ENCODE measurements at places on chromosomes 5 and 9.

DNA sequence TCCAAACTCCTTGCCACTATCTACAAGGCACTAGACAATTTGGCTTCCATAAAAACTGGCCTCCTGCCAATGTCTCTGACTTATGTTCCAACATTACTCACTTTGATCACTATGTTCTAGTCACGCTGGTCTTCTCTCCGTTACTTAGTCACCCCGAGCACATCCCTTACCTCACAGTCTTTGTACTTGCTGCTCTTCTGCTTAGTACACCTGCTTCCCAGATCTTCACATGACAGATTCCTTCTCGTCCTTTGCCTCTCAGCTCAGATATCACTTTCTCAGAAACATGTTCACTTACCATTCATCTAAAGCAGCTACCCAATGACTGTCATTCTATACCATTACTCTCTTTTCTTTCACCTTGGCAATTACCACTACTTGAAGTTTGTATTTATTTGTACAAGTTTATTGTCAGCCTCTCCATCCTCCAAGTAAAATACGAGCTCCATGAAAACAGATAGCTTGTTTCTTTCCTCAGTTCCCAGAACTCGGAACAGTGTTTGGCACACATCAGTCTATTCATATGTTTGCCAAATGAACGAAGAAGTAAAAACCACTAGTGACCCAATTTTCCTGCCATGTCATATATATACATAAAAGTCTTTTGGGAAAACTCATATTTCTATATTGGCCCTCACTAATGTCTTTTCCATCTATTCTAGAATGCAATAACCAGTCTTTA lies 5.9 kb upstream of the SLC22A5 start:
- no peaks in the 10 kb centered on the region for H3K4me1 ChIP-seq
- H3K36me3 ChIP-seq, result no peaks in the 10 kb centered on the region
- H3K4me3 ChIP-seq, result no peak overlapping the region
- no peaks in the 10 kb centered on the region for H3K27me3 ChIP-seq
- no peak overlapping the region for H3K27ac ChIP-seq

GRCh38 chr5:130541617-130542221 lies 623.3 kb downstream of the HINT1 start:
- no peaks in the 10 kb centered on the region for H3K4me1 ChIP-seq
- H3K36me3 ChIP-seq, result no peaks in the 10 kb centered on the region
- H3K4me3 ChIP-seq, result no peak overlapping the region
- no peaks in the 10 kb centered on the region for H3K27me3 ChIP-seq
- no peak overlapping the region for H3K27ac ChIP-seq

GRCh38 chr5:61389609-61390008 lies 57.6 kb downstream of the ZSWIM6 start:
- H3K4me3 ChIP-seq, result no peak overlapping the region
- H3K36me3 ChIP-seq, result no peaks in the 10 kb centered on the region
- no peak for DNase-seq
- H3K27ac ChIP-seq, result no peak overlapping the region
- no peaks in the 10 kb centered on the region for H3K27me3 ChIP-seq
- H3K4me1 ChIP-seq, result no peaks in the 10 kb centered on the region

GRCh38 chr9:82810915-82811314 lies 252.0 kb downstream of the RASEF start:
- no peak overlapping the region for H3K4me3 ChIP-seq
- DNase-seq, result no peak
- H3K4me1 ChIP-seq, result no peaks in the 10 kb centered on the region
- H3K36me3 ChIP-seq, result no peaks in the 10 kb centered on the region

GRCh38 chr5:127647361-127647958 lies 1.4 kb upstream of the CTXN3 start:
- H3K4me1 ChIP-seq, result no peaks in the 10 kb centered on the region
- no peaks in the 10 kb centered on the region for H3K27me3 ChIP-seq
- no peak overlapping the region for H3K4me3 ChIP-seq
- DNase-seq, result no peak
- H3K27ac ChIP-seq, result no peak overlapping the region

DNA sequence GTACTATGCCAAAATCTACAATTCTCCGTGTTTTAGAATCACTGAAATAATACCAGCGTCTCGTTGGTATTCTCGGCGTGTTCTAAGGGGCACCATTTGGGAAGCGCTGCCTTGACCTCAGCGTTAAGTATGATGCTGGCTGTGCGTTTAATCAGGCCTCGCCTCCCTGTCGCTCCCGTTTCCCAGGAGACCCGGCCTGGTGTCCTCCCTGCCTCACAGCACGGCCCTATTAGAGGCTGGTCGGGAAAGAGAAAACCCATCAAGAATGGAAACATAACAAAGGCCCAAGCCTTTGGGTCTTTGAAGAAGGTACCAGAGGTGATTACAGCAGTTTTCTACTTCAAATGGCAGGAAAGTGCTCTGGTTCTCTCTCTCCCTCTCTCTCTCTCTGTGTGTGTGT lies 30.0 kb downstream of the GFPT2 start:
- no peaks in the 10 kb centered on the region for H3K36me3 ChIP-seq
- H3K4me3 ChIP-seq, result no peak overlapping the region
- H3K27me3 ChIP-seq, result no peaks in the 10 kb centered on the region
- no peak overlapping the region for H3K27ac ChIP-seq

DNA sequence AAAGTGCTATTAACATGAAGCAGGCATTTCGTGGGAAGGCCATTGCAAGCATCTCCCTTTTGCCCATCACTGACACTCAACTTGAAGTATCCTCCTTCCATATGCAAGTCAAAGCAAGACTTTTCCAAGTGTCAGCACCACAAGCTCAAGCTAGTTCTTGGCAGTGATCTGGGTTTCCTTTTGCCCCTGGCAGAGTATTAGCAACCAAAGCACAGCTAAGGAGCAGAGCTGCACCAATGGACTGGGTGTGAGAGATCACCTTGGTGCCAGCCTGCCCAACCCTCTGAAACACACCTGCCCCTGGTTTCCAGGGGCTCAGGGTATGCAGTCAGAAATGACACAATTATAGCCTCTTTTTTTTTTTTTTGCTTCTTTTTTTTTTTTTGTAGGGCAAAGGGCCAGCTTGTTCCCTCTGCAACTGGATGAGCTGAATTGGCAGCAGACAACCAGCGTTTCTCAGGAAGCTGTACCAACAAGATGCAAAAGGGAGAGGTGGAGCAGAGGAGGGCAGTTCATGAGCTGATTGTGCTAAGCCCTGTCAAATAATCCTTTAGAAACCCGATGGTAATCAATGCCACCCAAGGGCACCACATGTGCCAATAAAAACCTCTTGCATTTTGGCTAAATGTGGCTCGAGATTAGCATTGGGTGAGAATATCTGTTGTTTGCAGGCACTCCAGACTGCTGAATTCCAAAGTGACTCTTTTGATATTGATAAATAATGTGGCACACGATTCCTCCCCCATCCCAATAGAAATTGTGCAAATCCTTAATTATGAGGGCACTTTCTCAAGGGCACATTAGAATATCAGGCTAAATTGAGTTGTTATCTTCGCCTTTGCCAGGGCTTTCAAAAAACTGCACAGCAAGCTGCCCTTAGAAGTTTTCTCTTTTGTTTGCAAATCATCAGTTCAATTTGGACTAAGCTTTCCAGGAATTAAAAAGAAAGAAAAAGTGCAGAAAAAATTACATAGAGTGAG lies 192.4 kb downstream of the GAS1 start:
- no peaks in the 10 kb centered on the region for H3K27me3 ChIP-seq
- no peak for DNase-seq
- no peaks in the 10 kb centered on the region for H3K4me1 ChIP-seq
- no peak overlapping the region for H3K4me3 ChIP-seq
- no peaks in the 10 kb centered on the region for H3K36me3 ChIP-seq
- H3K27ac ChIP-seq, result no peak overlapping the region

- peaks cover 33% of the 10 kb centered on the region for H3K36me3 ChIP-seq
- peaks cover 8% of the 10 kb centered on the region for H3K4me1 ChIP-seq
- DNase-seq, result peak; percentile 89
- peak within 1 kb of the TSS; percentile 73 for H3K4me3 ChIP-seq
- no peaks in the 10 kb centered on the region for H3K27me3 ChIP-seq
These were observed at the start of gene TOR1A for GRCh38 chr9:129823935-129824601. Gene TOR1A, minus strand, starts transcription at chr9:129824136. Its CDS starts 51 bp downstream, at chr9:129824085.

DNA sequence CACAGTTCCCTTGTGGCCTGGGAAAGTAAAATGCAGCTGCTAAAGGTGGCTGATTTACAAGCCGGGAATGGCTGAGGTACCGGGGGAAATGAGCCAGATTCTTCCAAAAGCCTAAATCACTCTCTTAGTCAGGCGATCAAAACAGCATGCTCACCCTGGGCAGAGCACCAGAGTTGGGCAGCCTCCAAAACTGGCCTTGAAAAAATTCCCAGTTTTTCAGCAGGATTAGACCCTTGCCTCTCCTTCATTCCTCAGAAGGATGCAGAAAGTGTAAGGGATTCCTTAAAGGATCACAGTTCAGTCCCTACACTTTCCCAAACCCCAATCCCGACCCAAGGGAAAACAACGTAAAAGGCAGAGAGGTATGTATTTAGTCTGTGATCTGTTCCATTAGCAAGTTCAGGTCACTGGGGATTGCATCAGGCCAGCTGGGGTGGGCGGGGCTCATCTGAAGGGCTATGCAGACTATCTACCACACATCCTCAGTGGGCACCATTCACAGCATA lies 16.9 kb downstream of the TMEM174 start:
- no peak overlapping the region for H3K27ac ChIP-seq
- no peak overlapping the region for H3K4me3 ChIP-seq
- no peaks in the 10 kb centered on the region for H3K27me3 ChIP-seq
- no peak for DNase-seq
- H3K36me3 ChIP-seq, result no peaks in the 10 kb centered on the region
- H3K4me1 ChIP-seq, result no peaks in the 10 kb centered on the region

DNA sequence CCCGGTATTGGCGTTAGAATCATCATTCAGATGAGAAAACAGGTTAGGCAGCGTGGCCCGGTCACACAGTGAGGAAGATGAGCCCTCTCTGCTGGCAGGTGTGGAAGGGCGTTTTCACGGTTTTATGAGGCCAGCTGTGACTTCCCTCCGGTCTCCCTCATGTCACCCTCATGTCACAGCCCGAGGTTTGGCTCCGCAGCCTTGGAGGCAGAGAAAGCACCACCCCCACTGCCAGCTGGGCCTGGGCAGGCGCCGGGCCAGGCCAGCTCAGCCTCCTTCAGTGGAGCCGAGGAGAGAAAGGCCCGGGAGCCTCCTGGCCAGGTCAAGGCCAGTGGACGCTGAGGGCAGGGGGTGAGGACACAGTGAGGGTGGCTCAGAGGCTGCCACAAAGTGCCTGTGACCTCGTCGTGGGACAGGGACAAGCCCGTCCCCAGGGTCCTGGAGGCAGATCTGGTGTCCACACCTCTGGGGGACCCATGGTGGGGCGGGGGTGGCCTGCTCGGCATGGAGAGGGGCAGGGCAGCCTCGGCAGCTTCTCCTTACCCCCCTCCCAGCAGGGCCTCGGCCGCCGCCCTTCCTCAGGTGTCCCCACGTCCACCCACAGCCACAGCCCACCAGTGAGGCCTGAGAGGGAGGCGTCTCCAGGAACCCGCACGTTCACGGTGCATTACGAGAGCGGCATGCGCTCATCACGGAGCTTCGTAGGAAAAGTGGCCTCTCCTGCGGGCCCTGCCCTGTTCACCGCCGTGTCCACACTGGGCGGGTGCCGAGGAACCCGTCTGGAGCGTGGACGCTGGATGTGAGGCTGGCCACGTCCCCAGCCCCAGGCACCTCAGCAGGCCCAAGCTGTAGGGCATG lies 32.2 kb downstream of the EXD3 start:
- peaks cover 15% of the 10 kb centered on the region for H3K4me1 ChIP-seq
- no peaks in the 10 kb centered on the region for H3K27me3 ChIP-seq
- H3K4me3 ChIP-seq, result no peak overlapping the region
- no peak overlapping the region for H3K27ac ChIP-seq
- H3K36me3 ChIP-seq, result no peaks in the 10 kb centered on the region
- DNase-seq, result no peak

- H3K4me3 ChIP-seq, result no peak overlapping the region
- no peaks in the 10 kb centered on the region for H3K4me1 ChIP-seq
- H3K36me3 ChIP-seq, result no peaks in the 10 kb centered on the region
- no peaks in the 10 kb centered on the region for H3K27me3 ChIP-seq
- DNase-seq, result peak; percentile 5
These were observed 353.6 kb downstream of the SLIT3 start for GRCh38 chr5:168947212-168947868.

DNA sequence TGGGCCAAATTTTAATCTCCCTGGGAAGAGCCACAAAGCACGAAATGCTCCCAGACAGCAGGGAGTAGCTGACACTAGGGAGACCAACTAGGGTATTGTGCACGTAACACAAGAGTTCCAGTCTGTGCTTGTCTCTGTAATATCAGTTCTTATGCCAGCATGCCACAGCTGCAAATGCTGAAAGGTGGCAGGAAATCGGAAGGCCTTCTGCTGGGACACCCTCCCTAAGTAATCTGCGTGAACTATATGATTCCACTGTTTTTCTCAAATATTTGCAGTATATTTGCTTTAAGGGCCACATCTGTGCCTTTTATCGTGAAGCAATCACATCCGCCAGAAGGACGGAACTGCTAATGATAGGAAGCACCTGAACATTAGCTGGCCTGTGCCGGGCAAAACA lies 12.6 kb downstream of the VLDLR start:
- H3K27ac ChIP-seq, result no peak overlapping the region
- H3K36me3 ChIP-seq, result no peaks in the 10 kb centered on the region
- H3K4me3 ChIP-seq, result no peak overlapping the region
- H3K27me3 ChIP-seq, result no peaks in the 10 kb centered on the region
- DNase-seq, result no peak

- H3K4me1 ChIP-seq, result no peaks in the 10 kb centered on the region
- no peaks in the 10 kb centered on the region for H3K36me3 ChIP-seq
- no peak overlapping the region for H3K27ac ChIP-seq
- DNase-seq, result no peak
- H3K27me3 ChIP-seq, result no peaks in the 10 kb centered on the region
These were observed 910.4 kb downstream of the DNAH5 start for GRCh38 chr5:13034061-13034460.

- DNase-seq, result no peak
- H3K4me1 ChIP-seq, result no peaks in the 10 kb centered on the region
- H3K4me3 ChIP-seq, result no peak overlapping the region
- no peaks in the 10 kb centered on the region for H3K36me3 ChIP-seq
- no peaks in the 10 kb centered on the region for H3K27me3 ChIP-seq
These were observed 57.5 kb upstream of the EPB41L4B start for GRCh38 chr9:109378316-109378715.

GRCh38 chr5:83401122-83401731 lies 70.3 kb upstream of the VCAN start:
- H3K27me3 ChIP-seq, result no peaks in the 10 kb centered on the region
- no peaks in the 10 kb centered on the region for H3K4me1 ChIP-seq
- no peaks in the 10 kb centered on the region for H3K36me3 ChIP-seq
- no peak for DNase-seq
- H3K27ac ChIP-seq, result no peak overlapping the region

- H3K27me3 ChIP-seq, result no peaks in the 10 kb centered on the region
- no peaks in the 10 kb centered on the region for H3K36me3 ChIP-seq
- no peak overlapping the region for H3K4me3 ChIP-seq
- no peak overlapping the region for H3K27ac ChIP-seq
- DNase-seq, result peak; percentile 40
- H3K4me1 ChIP-seq, result peaks cover 1% of the 10 kb centered on the region
These were observed 5.8 kb upstream of the SNAPC3 start for GRCh38 chr9:15416880-15417279.

DNA sequence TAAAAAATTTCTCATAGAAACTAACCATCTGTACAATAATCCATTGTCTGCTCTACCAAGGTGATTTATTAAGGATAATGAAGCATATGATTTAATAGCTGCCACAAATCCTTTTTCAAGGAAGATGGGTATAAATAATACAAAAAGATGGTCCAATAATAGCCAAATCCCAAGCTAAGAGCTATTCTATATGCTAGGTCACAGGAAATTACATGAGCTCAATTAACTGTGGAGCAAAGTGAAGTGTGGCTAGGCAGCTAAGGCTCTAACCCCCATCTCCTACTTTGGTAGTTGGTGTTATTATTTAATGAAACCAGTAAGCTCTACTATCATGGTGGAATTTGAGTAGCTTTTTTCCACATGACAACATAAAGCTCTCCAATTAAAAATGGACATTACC lies 1045.0 kb upstream of the DMAC1 start:
- H3K4me1 ChIP-seq, result no peaks in the 10 kb centered on the region
- no peaks in the 10 kb centered on the region for H3K36me3 ChIP-seq
- H3K27me3 ChIP-seq, result no peaks in the 10 kb centered on the region
- no peak overlapping the region for H3K27ac ChIP-seq
- H3K4me3 ChIP-seq, result no peak overlapping the region

Measured in CD4-positive, alpha-beta memory T cell (primary cell).